ENCODE measurements at places on chromosomes 13 and 19.
A peak's percentile ranks its signal among the peaks of the same experiment; 100 is the strongest.

GRCh38 chr13:81224209-81224833 lies 883.4 kb upstream of the SPRY2 start:
- no peaks in the 10 kb centered on the region for H3K27me3 ChIP-seq
- H3K4me1 ChIP-seq, result no peaks in the 10 kb centered on the region
- no peak overlapping the region for H3K4me3 ChIP-seq
- H3K36me3 ChIP-seq, result no peaks in the 10 kb centered on the region
- DNase-seq, result no peak

GRCh38 chr13:68009546-68009945 lies 779.4 kb upstream of the PCDH9 start:
- no peaks in the 10 kb centered on the region for H3K4me1 ChIP-seq
- H3K27me3 ChIP-seq, result no peaks in the 10 kb centered on the region
- H3K36me3 ChIP-seq, result no peaks in the 10 kb centered on the region
- no peak overlapping the region for H3K4me3 ChIP-seq

- no peak overlapping the region for H3K4me3 ChIP-seq
- no peaks in the 10 kb centered on the region for H3K4me1 ChIP-seq
- DNase-seq, result peak; percentile 75
- no peaks in the 10 kb centered on the region for H3K27me3 ChIP-seq
Observed at GRCh38 chr19:11130824-11131455, 24.6 kb downstream of the SPC24 start.

- no peaks in the 10 kb centered on the region for H3K4me1 ChIP-seq
- H3K27ac ChIP-seq, result no peak overlapping the region
- H3K27me3 ChIP-seq, result no peaks in the 10 kb centered on the region
- no peaks in the 10 kb centered on the region for H3K36me3 ChIP-seq
Observed at GRCh38 chr13:73465617-73465971, 406.8 kb downstream of the KLF5 start.

- H3K36me3 ChIP-seq, result no peaks in the 10 kb centered on the region
- no peak overlapping the region for H3K4me3 ChIP-seq
- DNase-seq, result no peak
- no peak overlapping the region for H3K27ac ChIP-seq
Observed at GRCh38 chr19:34241513-34242337, 12.6 kb upstream of the GARRE1 start.

DNA sequence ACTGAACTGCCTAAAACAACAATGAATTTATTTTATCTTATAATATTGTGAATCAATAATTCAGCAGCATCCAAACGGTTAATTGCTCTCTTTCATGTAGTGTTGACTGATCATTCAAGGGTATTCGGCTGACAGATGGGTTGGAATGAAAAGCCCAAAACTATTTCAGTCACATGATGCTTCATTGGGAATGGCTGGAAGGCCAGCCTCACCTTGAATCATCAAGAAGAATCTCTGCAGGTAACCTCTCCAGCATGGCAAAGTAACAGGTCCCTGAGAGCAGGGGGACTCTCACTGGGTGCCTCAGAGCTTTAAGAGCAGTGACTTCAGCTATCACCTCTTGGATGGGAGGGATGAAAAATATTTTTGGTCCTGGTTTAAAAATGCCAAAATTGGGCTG lies 1395.7 kb downstream of the OLFM4 start:
- no peak overlapping the region for H3K4me3 ChIP-seq
- no peaks in the 10 kb centered on the region for H3K4me1 ChIP-seq
- no peak overlapping the region for H3K27ac ChIP-seq
- no peaks in the 10 kb centered on the region for H3K27me3 ChIP-seq
- H3K36me3 ChIP-seq, result no peaks in the 10 kb centered on the region
- no peak for DNase-seq

DNA sequence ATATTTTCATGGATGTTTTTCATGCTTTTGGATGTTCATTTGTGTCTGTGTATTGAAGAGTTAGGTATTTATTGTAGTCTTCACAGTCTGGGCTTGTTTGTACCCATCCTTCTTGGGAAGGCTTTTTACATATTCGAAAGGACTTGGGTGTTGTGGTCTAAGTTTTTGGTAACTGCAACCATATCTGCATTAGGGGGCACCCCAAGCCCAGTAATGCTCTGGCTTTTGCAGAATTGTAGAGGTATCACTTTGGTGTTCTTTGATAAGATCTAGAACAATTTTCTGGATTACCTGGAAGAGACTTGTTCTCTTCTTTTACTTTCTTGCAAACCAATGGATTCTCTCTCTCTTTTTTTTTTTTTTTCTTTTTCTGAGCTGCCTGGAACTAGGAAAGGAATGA lies 581.3 kb downstream of the DACH1 start:
- no peak overlapping the region for H3K4me3 ChIP-seq
- DNase-seq, result no peak
- no peak overlapping the region for H3K27ac ChIP-seq
- no peaks in the 10 kb centered on the region for H3K27me3 ChIP-seq
- no peaks in the 10 kb centered on the region for H3K4me1 ChIP-seq

DNA sequence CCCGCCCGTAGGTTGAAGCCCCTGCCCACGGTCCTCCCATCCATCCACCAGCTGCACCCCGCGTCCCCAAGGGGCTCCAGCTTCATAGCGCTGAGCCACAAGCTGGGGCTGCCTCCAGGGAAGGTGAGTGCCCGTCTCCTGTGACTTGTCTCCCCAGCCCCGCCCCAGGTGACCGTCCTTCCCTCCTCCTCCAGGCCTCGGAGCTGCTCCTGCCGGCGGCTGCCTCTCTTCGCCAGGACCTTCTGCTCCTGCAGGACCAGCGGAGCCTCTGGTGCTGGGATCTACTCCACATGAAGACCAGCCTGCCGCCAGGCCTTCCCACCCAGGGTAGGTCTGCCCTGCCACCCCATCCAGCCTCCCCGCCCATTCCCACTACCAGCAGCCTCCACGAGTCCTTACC lies 7.5 kb downstream of the HAUS5 start:
- no peak overlapping the region for H3K4me3 ChIP-seq
- H3K4me1 ChIP-seq, result no peaks in the 10 kb centered on the region
- H3K27me3 ChIP-seq, result no peaks in the 10 kb centered on the region
- no peak for DNase-seq
- H3K27ac ChIP-seq, result no peak overlapping the region

GRCh38 chr13:78867655-78868054 lies 208.7 kb upstream of the OBI1 start:
- no peaks in the 10 kb centered on the region for H3K27me3 ChIP-seq
- no peaks in the 10 kb centered on the region for H3K4me1 ChIP-seq
- DNase-seq, result no peak

- H3K27me3 ChIP-seq, result no peaks in the 10 kb centered on the region
- no peaks in the 10 kb centered on the region for H3K36me3 ChIP-seq
- no peak for DNase-seq
- H3K4me1 ChIP-seq, result no peaks in the 10 kb centered on the region
- no peak overlapping the region for H3K27ac ChIP-seq
Observed at GRCh38 chr13:77737583-77738200, 40.2 kb downstream of the SLAIN1 start.

DNA sequence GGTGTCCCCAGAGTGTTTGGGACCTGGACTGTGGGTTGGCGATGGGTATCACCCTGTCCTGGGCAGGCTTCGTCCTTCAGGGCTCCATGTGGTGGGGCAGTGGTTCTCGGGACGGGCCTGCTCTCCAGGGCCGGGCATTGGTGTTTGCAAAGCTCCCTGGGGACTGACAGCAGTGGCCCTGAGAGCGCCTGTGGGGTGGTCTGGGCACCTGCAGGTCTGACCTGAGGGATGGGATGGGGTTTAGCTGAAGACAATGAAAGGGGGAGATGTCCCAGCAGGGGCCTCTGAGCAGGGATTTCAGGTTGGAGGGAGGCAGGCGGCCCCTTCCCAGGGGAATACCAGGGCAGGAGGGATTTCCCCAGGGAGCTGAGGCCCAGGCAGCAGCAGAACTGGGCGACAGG lies 68.3 kb upstream of the MCF2L start:
- no peaks in the 10 kb centered on the region for H3K36me3 ChIP-seq
- H3K4me3 ChIP-seq, result no peak overlapping the region
- H3K27ac ChIP-seq, result no peak overlapping the region
- peak; percentile 30 for DNase-seq
- peaks cover 3% of the 10 kb centered on the region for H3K27me3 ChIP-seq

- no peak overlapping the region for H3K27ac ChIP-seq
- peaks cover 9% of the 10 kb centered on the region for H3K36me3 ChIP-seq
- no peaks in the 10 kb centered on the region for H3K27me3 ChIP-seq
- no peak for DNase-seq
Observed at GRCh38 chr13:113456116-113456702, 2.9 kb upstream of the ADPRHL1 start.

- peak; percentile 37 for DNase-seq
- H3K27ac ChIP-seq, result peak overlapping the region; percentile 50
Observed at GRCh38 chr19:19105365-19106055, 32.8 kb downstream of the TMEM161A start.

DNA sequence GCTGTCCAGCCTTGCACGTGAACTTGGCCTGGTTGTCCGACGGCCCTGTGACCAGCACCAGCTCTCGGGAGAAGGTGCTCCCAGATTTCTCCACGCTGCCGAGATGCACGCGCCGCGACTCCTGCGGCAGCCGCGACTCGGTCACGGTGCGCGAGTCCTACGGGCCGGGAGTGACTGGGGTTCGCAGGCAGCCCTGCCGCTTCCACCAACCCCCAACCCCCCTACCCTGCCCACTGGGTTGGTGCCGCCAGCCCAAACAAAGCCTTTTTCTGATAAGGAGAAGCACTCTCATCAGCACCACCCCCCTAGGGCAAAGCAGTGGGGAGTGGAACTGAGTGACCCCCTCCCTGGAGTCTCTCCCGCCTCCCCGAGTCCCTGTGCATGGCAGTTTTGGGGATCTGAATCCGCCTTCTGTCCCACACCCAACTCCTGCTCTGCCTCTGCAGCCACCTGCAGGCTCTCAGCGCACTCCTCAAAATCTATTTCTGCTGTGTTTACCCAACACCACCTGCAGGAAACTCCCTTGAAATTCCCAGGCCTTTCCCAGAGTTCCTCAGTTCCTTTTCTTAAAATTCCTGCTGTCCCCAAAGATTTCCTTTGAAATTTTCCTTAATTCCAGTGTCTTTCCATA lies 6.2 kb downstream of the NPHS1 start:
- H3K36me3 ChIP-seq, result no peaks in the 10 kb centered on the region
- peak overlapping the region; percentile 42 for H3K4me3 ChIP-seq
- peaks cover 3% of the 10 kb centered on the region for H3K27me3 ChIP-seq
- H3K27ac ChIP-seq, result no peak overlapping the region
- no peaks in the 10 kb centered on the region for H3K4me1 ChIP-seq

DNA sequence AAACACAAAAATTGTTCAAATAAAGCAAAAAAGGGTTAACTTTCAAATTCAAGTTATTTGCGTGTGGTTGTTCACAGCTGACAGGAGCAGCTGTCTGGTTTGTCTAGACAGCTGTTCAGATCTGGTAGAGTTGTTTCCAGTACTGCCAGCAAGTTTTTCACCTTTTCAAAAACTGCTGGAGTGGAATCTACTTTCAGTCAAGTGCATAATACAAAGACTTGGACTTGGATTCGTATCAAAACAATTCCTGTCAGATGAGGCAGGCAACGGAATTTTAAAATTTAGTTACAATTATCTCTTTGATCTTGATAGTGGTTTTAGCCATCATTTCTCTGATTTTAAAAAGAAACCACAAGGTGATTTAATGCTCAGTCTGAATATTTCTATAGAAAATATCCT lies 51.7 kb upstream of the EEF1AKMT1 start:
- DNase-seq, result no peak
- H3K27ac ChIP-seq, result no peak overlapping the region
- H3K36me3 ChIP-seq, result no peaks in the 10 kb centered on the region
- H3K4me3 ChIP-seq, result no peak overlapping the region
- no peaks in the 10 kb centered on the region for H3K4me1 ChIP-seq

DNA sequence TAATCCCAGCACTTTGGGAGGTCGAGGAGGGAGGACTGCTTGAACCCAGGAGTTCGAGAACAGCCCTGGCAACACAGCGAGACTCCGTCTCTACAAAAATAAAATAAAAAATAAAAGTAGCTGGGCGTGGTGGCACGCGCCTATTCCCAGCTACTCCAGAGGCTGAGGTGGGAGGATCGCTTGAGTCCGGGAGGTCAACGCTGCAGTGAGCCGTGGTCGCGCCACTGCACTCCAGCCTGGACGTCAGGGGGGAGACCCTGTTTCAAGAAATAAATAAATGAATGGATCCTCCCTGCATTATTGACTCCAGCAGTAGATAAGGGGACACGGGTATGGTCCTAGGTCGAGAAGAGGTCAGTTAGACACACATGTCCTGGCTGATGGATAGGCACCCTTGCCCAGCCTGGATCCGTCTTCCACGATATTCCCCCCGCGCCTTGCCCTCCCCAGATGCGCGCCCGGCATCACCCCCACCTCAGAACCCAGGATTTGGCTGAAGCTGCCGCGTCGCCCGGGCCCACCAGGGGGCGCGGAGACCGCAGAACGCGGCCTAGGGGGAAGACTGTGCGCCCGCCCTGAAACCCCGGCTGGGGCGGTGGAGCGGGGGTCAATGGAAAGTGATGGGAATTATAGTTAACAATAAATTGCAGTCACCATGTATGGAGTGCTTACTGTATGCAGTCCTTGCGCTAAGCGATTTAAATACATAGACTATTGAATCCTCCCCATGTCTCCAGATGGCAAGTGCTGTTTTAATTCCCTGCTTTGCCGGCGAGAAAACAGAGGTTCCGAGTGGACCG lies 2.1 kb upstream of the HOOK2 start:
- no peaks in the 10 kb centered on the region for H3K36me3 ChIP-seq
- peak; percentile 71 for DNase-seq
- no peaks in the 10 kb centered on the region for H3K4me1 ChIP-seq
- H3K27ac ChIP-seq, result peak overlapping the region; percentile 98

GRCh38 chr19:33412601-33413425 lies 39.3 kb downstream of the CEBPG start:
- H3K27ac ChIP-seq, result no peak overlapping the region
- H3K4me3 ChIP-seq, result no peak overlapping the region
- no peak for DNase-seq
- no peaks in the 10 kb centered on the region for H3K27me3 ChIP-seq
- no peaks in the 10 kb centered on the region for H3K4me1 ChIP-seq
- no peaks in the 10 kb centered on the region for H3K36me3 ChIP-seq

DNA sequence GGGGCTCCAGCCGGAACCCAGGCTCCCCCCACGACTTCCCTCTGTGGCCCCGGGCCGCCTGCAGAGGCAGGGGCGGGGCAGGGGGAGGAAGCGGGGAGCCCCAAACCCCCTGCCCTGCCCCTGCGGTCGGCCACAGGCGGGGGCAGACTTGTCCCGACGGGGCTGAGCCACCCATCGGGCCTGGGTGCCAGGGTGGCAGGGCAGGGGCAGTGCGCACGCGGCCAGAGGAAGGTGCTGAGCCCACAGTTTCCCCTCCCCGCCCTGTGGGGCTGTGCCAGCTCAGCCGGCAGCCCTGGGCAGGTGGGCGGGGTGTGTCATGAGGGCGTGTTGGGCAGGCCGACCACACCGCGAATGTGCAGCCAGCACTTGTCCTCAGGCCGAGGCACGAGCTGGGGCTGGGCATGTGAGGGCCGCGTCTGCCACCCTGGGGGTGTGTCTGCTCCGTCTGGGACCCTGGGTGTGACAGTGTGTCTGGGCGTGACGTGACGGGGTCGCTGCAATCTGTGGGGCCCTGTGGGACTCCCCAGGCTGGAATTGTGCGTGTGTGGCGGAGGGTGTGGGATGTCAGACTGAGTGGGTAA lies 17.7 kb downstream of the CCDC97 start:
- peak overlapping the region; percentile 59 for H3K4me3 ChIP-seq
- H3K36me3 ChIP-seq, result no peaks in the 10 kb centered on the region
- DNase-seq, result peak; percentile 79
- H3K27ac ChIP-seq, result peak overlapping the region; percentile 87
- H3K27me3 ChIP-seq, result no peaks in the 10 kb centered on the region
- peaks cover 10% of the 10 kb centered on the region for H3K4me1 ChIP-seq

GRCh38 chr19:41997121-41997850 lies 3.3 kb upstream of the ATP1A3 start:
- DNase-seq, result no peak
- H3K4me1 ChIP-seq, result no peaks in the 10 kb centered on the region
- no peak overlapping the region for H3K27ac ChIP-seq
- H3K36me3 ChIP-seq, result no peaks in the 10 kb centered on the region
- no peak overlapping the region for H3K4me3 ChIP-seq

- no peak for DNase-seq
- H3K36me3 ChIP-seq, result no peaks in the 10 kb centered on the region
- no peak overlapping the region for H3K27ac ChIP-seq
- no peaks in the 10 kb centered on the region for H3K4me1 ChIP-seq
Observed at GRCh38 chr13:100602493-100603111, 14.0 kb upstream of the GGACT start.
